ENCODE measurements at places on chromosomes 11 and 22.

DNA sequence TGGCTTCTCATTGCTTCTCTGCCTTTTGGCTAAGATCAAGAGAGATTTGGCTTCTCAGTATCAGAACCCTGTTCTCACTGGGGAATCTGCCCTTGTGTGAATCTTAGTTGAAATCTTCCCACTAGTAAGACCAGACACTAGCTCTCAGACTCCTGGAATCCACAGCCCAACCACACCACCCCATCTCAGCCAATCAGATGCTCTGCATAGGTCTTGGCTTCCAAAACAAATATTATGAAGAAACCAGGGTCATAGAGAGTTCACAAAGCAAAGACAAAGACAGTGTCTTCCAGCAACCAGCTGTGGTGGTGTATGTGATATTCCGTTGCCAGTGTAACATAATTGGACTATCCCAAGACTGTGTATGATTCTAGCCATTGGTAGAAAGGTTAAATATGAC, 5.4 kb downstream of the OR8B12 start:
- DNase-seq: no peak

GRCh38 chr11:43434893-43435292, 76.2 kb downstream of the TTC17 start:
- DNase-seq: no peak

DNA sequence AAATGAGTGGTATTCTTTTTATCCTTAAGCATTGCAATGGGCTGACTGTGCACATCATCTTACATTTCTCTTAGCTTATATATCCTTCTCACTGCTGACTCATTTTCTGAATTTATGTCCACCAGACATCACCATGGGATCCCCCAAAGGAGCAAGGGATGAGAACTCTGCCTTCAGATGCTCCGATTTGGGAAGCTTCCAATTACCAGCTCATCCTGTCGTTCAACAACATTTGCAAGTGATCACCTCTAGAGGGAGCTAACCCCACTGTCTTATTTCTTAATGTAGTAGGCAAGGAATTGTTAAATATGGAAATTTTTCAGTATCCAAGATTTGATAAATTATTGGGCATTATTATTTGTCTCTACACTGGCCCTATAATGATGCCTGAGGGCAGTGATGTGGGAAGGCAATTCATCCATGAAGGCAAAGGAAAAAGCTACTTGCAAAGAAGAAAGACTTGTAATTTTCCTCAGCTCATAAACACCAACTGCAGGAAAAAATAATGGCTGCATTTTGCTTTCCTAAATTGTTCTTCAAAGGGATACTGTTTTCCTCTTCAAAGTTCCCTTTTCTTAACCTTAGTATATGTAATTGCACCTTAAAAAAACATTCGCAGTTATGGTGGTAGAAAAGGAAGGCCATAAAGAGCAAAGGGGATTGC, 102.4 kb upstream of the FSHB start:
- peak; percentile 43 for DNase-seq

GRCh38 chr22:50582493-50583293, at the start of gene CHKB:
Gene CHKB, minus strand, starts transcription at chr22:50582849. Its CDS starts 68 bp downstream, at chr22:50582781.
- DNase-seq: peak; percentile 98

DNA sequence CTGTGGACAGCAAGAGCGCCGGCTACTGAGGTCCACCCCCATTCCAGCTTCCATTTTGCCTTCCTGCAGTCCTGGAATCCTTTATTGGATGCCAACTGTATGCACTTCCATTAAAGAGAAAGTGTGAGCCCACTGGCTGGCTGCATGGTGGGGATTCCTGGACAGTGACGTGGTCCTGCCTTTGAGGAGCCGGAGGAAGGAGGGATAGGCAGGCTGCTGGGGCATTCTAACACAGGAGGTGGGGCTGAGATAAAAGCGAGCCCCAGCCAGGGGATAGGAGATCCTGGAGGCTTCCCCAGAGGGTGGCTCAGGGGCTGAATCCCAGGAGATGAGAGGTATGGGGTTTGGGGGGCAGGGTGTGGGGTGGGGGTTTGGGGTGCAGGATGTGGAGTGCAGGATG, 984.7 kb downstream of the BRD1 start:
- DNase-seq: no peak

- no peak for DNase-seq
Observed at GRCh38 chr11:4514196-4514595, 30.8 kb upstream of the OR52M1 start.
